ENCODE measurements at places on chromosomes 1 and 21.

GRCh38 chr1:84347932-84348555 is 46.5 kb downstream of the SAMD13 start:
- no peak for DNase-seq

GRCh38 chr1:182584746-182585145 is 4.3 kb downstream of the RNASEL start:
- DNase-seq: no peak

DNA sequence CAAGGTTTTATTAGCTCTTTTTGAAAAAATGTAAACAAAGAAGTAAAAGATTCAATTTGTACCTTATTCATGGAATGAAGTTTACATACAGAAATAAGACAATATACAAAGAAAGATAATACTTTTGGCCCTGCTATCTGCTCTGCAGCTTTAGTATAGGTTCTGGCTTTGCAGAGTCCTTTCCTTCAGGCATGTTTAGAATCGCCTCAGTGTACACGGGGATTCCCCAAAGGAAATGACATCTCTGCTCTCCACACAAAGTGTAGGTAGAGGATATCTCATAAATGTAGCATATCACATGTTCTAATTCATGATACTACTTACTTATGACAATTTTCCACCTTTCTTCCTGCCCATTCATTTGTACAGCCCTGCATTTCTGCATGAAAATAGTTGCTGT is 222.6 kb upstream of the DPYD start:
- DNase-seq: no peak

DNA sequence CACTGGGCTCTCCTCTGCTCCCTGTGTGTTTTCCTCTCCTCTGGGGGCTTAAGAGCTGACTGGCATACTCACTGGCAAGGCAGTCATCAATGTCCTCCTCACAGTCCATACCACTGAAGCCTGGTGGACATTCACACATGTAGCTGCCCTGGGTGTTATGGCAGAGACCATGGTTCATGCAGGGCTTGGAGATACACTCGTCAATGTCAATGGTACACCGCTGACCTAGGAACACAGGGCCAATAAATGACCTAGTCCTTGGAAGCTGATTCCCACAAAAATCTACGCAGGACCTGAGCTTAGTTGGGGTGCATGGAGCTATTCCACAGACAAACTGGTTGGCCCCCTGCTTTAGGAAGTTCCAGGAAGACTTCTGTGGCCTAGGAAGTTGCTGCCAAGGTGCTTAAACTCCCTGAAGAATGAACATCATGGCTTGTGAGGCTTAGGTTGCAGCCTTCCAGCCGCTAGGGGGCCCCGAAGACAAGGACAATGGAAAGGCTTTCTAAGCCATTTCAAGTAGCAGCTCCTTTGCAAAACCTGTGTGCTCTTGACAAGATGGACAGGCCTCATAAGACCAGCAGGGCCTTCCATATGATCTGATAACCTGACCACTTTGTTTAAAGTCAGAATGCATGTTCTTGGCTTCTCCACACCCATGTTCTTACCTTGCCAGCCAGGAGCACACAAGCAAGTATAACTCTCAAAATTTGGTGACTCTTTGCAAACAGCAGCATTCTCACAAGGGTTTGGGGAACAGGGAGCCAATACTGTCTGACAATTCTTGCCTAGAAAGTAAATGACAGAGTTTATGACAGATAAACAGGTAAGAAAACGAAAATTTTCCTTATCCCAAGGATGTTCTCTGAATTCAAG is 52.3 kb upstream of the ADAM30 start:
- peak; percentile 81 for DNase-seq

- DNase-seq: no peak
Measured at GRCh38 chr1:151371370-151372057, 991 bp downstream of the SELENBP1 start.

GRCh38 chr1:216047811-216048572 is 375.3 kb downstream of the USH2A start:
- no peak for DNase-seq

GRCh38 chr1:3139451-3139852 is 70.4 kb downstream of the PRDM16 start:
- DNase-seq: no peak

DNA sequence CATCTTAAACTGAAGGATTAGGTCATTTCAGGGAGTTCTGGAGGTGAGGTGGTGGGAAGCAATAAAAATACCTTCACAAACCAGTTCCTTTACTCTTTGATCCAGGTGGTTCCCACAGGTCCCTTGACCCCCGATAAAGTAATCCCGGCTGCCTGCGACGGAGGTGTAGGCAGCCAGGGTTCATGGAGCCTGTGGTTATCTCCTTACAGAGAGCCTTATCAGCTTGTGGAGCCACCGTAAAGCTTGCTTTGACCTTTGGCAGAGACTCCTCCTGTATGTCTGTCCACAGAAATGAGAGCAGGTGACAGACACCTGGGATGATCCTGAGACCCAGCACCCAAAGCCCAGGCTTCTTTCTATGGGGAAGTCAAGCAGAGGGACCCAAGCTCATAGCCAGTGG is 243.4 kb downstream of the KIF26B start:
- no peak for DNase-seq

- no peak for DNase-seq
Measured at GRCh38 chr1:110523011-110523410, 4.0 kb upstream of the KCNA10 start.

GRCh38 chr1:196361112-196361714 is 247.0 kb downstream of the KCNT2 start:
- DNase-seq: no peak

GRCh38 chr1:191857600-191857999 is 300.7 kb upstream of the RGS18 start:
- DNase-seq: no peak

- DNase-seq: no peak
Measured at GRCh38 chr1:212364985-212365384, 49.7 kb downstream of the PACC1 start.

- DNase-seq: peak; percentile 39
Measured at GRCh38 chr1:46411601-46412341, 17.7 kb downstream of the FAAH start.

DNA sequence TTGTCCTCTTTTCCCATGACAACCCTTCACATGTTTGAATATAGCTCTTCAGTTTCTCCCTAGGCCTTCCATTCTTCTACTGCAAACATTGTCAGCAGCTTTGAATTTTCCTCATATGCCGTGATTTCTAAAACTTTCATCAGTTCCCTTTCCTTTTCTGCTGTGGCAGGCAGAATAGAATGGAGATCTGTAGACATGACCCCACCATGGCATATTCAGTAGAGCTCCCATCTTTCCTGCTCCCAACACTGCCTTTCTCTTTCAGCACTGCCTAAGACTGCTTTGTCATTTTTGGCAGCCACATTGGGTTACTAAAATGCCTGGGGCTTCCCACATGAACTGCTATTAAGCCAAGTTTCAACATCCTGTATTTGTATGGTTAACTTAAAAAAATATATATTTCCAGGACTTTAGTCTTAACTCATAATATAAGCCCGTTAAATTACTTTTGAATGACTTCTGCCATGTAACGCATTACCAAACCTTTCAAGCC is 60.9 kb downstream of the TBX19 start:
- DNase-seq: no peak

GRCh38 chr1:61220536-61220935 is 138.2 kb downstream of the NFIA start:
- DNase-seq: no peak

DNA sequence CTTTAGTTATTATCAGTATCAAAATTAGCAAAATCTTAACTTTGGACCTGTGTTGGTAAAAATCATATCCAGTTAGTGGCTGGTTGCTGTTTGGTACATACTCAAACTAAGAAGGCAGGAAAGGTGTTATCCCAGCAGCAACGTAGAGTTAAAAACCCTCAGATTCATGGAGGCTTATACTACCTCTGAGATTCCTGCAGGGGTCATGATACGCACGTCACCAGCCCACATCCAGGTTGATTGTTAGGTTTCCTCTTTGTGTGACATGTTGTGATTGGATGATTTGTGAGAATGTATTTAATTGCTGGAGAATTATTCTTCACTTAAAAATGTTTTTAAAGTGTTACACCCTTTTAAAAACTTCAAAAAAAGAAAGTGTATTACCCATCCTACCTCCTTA is 423.3 kb upstream of the ADGRL2 start:
- DNase-seq: no peak

- no peak for DNase-seq
Measured at GRCh38 chr1:55309786-55310504, 94.8 kb upstream of the USP24 start.

DNA sequence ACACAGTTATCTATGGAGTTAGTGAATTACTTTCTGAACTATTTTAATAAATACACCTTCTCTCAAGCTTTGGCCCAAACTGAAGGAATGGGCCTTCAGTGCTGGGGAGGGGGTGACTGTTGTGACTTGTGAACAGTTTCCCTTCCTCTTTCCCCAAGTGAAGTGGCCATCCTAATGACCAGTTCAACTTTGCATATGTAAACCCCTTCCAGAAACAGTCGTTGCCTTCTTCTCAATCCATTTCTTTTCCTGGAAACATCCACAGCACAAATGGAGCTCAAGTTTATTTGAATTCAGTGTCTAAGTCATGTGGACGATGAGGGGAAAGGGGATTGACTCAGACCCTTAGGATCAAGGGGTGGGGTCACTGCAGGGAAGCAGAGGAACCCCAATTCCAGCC is 1.3 kb upstream of the INPP5B start:
- no peak for DNase-seq

GRCh38 chr1:44628962-44629756 is 45.1 kb downstream of the TMEM53 start:
- no peak for DNase-seq

GRCh38 chr21:41209016-41209619 is 41.2 kb downstream of the BACE2 start:
- DNase-seq: no peak

GRCh38 chr1:201422436-201423030 is 1.0 kb upstream of the TNNI1 start:
- no peak for DNase-seq

DNA sequence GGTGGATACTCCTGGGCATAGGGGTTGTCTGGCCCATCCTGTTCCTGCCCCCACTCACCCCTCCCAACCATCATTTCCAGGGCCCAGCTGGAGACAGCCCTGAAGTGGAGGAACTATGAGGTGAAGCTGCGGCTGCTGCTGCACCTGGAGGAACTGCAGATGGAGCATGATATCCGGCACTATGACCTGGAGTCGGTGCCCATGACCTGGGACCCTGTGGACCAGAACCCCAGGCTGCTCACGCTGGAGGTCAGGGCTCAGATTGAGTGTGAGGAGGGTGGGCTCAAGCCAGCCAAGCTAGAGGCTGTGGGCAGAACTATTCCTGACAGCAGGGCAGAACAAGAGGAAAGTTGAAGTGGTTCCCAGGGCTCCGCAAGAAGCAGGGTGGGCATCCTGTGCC is 14.2 kb downstream of the RHOC start:
- DNase-seq: no peak

Data from activated CD4-positive, alpha-beta T cell treated with anti-CD3 and anti-CD28 coated beads, Interleukin-2, amount 50 U/mL, for 48 hours (primary cell).